Amniotic stem cell (primary cell): ENCODE measurements at places on chromosomes 1 and 21.

- DNase-seq: no peak
Measured at GRCh38 chr1:97806996-97807520, 113.8 kb downstream of the DPYD start.

GRCh38 chr21:20662514-20662913 is 335.7 kb upstream of the NCAM2 start:
- DNase-seq: no peak

- no peak for DNase-seq
Measured at GRCh38 chr21:16633831-16634459, 878.9 kb upstream of the CXADR start.

DNA sequence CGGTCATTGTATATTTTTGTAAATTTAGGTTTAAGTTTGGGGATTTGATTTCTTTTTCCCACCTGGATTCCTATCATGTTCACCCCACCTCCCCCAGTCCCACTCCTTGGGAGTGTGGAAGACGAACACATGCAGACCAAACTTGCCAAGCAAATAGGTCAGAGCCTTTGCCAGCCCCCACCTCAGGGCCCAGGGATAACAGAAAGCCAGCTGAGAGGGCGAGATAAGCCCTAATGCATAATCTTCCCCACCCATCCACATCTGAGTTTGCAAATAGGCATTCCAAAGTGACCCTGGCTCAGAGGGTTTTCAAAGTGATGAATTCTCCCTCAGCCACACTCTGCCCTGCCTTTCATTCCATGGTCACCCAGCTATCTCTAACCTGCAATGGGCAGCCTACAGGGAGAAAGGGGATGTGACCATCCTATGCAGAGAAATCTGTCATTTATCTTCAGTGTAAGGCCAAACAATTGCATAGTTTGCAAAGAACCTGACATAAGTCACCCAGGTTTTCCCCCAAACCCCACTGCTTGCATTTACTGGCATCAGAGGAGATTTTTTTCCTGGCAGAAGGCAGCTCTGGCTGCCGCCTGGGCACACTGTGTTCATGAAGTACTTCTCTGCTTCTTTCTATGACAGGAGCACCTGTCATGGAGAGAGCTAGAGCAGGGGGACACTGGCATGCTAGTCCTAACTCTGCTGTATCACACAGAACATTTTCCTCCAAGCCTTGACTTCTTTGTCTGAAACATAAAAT is 69.0 kb upstream of the NFIA start:
- no peak for DNase-seq

GRCh38 chr1:61124696-61125095 is 42.3 kb downstream of the NFIA start:
- DNase-seq: no peak

GRCh38 chr1:240475832-240476231 is 136.1 kb downstream of the GREM2 start:
- no peak for DNase-seq

GRCh38 chr1:88943241-88943640 is 49.2 kb downstream of the KYAT3 start:
- no peak for DNase-seq

GRCh38 chr1:112046630-112047029 is 57.2 kb upstream of the KCND3 start:
- DNase-seq: no peak

- no peak for DNase-seq
Measured at GRCh38 chr1:172494166-172494565, 38.8 kb upstream of the SUCO start.

DNA sequence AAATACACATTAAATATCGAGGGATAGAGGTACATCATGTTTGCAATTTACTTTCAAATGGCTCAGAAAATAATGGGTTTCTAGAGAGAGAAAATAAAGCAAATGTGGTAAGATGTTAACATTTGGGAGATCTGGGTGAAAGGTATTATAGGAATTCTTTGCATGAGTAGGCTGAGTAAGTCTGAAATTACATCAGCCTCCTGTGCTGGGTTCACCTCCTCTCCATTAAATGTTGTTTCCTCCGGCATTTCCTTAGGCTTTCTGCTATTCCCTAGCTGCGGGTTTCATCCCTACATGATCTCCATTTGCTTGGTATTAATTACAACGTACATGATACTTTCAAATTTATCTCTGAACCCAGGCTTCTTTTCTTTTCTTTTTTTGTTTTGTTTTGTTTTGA is 31.6 kb downstream of the ZMYND12 start:
- no peak for DNase-seq

DNA sequence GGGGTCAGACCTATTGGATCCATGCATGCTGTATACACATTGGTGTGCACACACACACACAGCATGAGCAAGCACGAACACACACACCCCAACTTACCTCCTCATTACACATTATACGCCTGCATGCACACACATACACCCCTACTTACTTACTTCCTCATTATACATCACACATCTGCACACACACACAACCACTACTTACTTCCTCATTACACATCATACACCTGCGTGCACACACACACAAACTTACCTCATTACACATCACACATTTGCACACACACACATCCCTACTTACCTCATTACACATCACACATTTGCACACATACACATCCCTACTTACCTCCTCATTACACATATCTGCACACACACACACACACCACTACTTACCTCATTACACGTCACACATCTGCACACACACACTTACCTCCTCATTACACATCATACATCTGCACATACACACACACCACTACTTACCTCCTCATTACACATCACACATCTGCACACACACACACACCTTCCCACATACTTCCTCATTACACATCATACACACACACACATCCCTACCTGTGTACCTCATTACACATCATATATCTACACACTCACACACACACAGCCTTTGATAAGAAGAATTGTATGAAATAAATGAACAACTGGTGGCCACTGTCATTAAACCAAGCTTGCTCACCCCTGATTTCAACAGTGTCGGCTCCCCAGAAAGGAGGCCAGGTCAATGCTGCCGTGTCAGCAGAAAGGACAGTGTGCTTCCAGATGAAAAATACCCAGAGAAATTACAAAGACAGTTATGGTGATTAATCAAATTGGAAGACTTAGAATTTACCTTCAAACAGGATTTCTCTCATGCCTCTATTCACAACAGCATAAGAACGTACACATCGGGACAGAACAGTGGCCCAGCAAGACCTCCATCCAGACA is 117.8 kb downstream of the SETD4 start:
- DNase-seq: no peak

DNA sequence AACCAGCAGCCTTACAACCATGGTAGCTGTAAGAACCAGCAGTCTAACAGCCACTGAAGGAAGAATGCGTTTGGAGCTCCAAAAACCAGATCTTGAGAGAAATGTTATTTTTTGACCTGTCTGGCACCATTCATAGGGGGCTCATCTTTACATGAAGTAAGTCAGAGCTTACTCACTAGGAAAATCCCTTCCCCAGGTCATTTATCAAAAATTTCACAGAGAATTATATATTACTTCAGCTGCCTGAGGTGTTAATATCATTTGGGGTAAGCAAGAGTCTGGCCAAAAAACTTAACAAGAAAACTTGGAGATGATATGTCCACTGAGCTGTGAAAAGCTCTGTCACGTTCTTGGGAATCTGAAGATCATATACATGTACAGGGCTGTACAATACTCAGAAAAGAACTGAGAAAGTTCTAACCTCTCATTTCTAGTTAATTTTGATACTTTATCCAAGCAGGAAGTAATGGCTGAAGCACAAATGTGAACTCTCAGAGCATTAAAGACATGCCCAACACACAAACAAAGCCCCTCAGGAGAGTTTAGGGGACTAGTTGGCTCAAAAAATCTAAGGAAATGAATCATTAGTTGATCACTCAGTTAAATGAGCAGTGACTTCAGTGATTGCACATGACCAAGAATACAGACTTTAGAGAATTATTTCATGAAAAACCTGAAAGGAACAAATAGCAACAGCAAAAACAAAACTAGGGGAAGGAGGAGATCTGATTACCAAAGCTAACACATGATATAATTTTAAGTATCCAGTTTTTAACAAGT is 681.1 kb downstream of the LTN1 start:
- DNase-seq: no peak

DNA sequence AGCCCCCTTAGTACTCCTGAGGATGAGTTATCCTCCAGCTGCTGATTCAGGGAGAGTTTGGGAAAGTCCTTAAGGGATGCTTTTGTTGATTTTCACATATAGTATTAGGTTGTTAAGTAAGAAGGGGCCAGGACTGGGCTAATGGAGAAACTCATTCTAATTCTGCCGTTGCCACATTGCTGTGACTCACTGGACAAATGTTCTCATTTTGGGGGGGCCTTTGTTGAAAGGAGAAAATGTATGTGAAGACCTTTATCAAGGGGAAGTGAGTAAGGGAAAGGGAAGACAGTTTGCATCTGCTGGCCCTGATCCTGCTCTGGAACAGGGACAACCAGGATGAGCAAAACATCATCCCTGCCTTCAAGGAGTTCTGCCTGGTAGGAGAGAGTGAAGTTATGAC is 123.2 kb upstream of the FGGY start:
- DNase-seq: no peak

DNA sequence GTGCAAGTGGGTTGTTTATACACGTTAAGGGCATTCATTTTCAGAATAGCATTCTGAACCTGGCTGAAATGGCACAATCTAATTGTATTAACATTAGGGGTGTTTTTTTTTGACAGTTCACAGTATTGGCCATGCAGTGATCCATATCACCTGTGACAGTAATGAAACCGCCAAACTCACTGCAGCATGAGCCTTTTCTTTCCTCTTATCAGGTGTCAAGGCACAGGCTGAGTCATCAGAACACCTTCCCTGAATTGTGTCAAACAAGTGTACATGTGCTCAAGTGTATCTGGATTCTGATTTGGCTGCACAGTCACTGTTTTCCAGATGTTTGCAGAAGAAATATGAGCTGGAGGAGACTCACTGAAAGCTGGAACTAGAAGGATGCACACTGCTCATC is 47.7 kb upstream of the C8B start:
- DNase-seq: no peak
